ENCODE measurements at places on chromosomes 1 and 21.

GRCh38 chr1:3642919-3643675 lies 6.8 kb downstream of the WRAP73 start:
- DNase-seq: no peak

GRCh38 chr1:89697383-89697782 lies 64.5 kb downstream of the LRRC8C start:
- no peak for DNase-seq

- no peak for DNase-seq
Measured at GRCh38 chr1:73662526-73662925, 535.5 kb downstream of the LRRIQ3 start.

- DNase-seq: no peak
Measured at GRCh38 chr1:218665221-218665620, 320.1 kb downstream of the TGFB2 start.

DNA sequence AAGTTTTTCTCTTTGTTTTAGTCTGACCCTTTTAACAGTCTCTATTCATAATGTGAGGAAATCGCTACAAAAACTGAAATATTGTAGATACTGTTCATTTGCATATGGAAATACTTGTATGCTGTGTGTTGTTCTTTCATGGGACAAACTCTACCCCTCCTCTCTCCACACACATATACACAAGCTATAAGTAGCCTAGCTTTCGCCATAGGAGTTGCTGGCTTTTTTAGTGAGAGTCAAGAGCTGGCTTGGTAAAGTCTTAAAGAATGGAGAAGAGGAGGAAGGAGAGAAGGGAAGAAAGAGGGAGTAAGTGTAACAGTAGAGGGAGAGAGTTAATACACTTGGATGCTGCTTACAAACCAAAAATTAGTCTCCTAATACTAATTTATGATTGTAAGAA lies 115.6 kb downstream of the RABGAP1L start:
- DNase-seq: no peak

GRCh38 chr1:47187231-47187925 lies 2.5 kb downstream of the PDZK1IP1 start:
- no peak for DNase-seq

DNA sequence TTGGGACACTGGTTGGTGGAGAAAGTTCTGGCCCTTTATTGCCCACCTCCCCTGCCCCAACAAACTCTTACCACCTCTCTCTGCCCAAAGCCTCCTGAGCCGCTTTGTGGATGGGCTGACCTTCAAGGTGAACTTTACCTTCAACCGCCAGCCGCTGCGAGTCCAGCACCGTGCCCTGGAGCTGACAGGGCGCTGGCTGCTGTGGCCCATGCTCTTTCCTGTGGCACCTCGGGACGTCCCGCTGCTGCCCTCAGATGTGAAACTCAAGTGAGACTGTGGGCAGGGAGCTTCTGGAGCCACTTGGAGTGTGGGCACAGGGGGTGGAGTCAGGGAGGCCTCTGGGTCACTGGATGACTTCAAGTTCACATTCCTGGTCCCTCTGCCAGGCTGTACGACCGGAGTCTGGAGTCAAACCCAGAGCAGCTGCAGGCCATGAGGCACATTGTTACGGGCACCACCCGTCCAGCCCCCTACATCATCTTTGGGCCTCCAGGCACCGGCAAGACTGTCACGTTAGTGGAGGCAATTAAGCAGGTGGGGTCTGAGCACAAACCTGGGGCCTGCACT lies 12.5 kb downstream of the RHOC start:
- no peak for DNase-seq

GRCh38 chr1:205272536-205272935 lies 44.8 kb downstream of the TMCC2 start:
- no peak for DNase-seq

- no peak for DNase-seq
Measured at GRCh38 chr1:147177611-147178380, 5.5 kb upstream of the PRKAB2 start.

GRCh38 chr1:228100822-228101613 lies 2.1 kb downstream of the C1orf35 start:
- DNase-seq: no peak

GRCh38 chr1:36159614-36160387 lies 3.8 kb downstream of the MAP7D1 start:
- no peak for DNase-seq

DNA sequence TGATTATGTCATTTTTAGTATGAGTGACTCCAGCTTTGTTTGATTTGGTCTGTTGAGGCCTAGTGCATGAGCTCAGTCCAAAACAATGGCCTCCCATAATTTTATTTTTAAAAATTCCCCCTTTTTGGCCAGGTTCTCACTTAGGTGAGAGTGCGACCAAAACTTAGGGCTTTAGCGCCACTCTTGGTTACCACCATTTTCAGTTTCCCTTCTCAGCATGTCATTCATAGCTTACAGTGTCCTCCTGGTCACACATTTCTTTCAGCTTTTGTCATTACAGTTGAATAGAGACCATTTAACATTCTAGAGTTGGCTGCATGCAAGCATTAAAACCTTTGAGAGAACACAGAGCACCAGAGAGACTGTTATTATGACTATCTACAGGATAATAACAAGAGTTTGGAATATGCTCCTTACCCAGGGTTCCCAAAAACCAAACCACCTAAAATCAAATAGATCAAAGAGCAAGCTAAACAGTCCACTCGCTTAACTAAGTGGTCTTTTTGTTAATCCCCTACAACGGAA lies 85.4 kb downstream of the TLR5 start:
- no peak for DNase-seq

DNA sequence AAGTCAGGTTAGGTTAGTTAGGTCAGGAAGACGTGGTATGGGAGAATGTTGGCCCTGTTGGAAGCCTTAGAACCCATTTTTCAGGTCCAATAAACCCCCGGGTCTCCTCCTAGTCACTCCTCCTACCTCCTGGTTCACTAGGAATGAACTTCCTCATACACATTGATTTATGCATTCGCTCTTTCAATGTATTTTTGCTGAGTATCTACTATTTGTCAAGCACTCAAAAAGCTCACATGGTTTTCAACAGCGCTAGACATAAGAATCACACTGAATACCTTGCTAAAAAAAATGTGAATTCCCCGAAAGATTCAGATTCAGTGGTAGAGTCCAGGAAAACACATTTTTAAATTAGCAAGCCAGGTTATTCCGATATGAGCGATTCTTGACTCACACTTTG lies 85.8 kb upstream of the LRRN2 start:
- no peak for DNase-seq

GRCh38 chr1:55045430-55045829 lies 6.1 kb downstream of the PCSK9 start:
- no peak for DNase-seq

- DNase-seq: peak; percentile 68
Measured at GRCh38 chr1:110872745-110873720, at the start of gene CD53. CD53 (plus strand) TSS chr1:110873148; CDS start chr1:110891409, 18,261 bp downstream.

- no peak for DNase-seq
Measured at GRCh38 chr1:36644556-36644955, 161.8 kb upstream of the CSF3R start.

DNA sequence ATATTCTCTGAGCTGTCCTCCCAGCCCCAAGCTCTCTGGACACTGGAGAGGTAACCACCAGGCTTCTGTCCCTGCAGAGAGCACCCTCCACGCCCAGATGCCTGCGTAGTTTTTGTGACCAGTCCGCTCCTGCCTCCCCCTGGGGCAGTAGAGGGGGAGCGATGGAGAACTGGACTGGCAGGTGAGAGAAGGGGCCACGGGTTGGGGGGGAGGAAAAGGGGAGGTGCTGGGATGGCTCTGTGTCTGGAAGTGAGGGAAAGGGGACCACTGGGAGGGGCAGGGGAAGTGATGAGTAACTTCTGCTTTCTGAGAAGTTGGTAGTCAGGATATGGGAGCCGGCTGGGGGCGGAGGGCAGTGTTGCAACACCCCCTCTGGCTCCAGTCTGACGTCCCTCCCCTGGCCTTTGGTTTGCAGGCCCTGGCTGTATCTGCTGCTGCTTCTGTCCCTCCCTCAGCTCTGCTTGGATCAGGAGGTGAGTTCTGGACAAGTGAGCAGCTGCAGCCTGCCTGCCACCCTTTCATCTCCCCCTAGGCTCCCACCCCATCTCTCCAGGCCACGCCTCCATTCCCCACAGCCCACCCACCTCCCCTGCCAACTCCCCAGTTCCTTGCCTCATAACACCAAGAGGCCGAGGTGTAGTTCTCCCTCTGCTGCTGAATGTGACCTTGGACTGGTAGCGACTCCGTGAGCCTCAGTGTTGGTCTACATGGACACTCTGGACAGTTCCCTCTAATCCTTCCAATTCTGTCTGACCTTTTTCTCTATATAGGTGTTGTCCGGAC lies 3.1 kb downstream of the ADAMTSL4 start:
- DNase-seq: peak; percentile 31

- peak; percentile 43 for DNase-seq
Measured at GRCh38 chr1:39422614-39423013, 68.8 kb upstream of the BMP8A start.

DNA sequence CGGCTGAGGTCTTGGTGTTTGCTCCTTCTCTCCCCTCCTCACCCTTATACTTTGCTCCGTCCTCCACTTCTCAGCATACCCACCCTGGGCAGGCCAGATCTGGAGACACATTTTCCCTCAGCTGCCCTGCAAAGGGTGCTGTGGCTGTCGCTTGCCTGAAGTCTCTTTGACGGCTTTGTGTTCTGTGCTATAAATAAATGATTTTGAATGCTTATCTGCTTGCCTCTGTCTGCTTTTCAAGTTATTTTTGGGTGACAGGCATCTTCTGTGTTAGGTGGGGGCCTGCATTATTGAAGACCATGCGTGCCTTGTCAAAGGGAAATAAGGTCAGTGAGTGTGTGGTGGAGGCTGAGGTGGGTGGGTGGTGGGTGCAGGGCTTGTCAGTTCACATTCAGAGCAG lies 66.9 kb upstream of the KCND3 start:
- no peak for DNase-seq

DNA sequence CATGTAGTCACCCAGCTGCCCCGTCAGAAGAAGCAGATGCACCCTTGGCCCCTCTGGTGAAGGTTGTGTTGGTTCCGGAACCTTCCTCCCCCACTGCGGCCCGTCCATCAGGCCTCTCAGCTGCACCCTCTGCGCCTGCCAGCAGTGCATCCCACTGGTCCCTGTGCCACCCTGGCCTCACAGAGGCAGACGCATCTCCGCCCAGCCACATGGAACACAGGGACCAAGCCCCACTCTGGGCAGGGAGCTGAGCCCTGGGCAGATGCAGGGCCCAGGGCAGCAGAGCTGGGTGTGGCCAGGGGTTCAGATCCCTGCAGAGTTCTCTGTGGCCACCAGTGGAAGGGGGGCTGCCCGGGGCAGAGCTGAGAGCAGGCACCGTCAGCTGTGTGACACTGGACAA lies 50.6 kb downstream of the SLC19A1 start:
- no peak for DNase-seq

DNA sequence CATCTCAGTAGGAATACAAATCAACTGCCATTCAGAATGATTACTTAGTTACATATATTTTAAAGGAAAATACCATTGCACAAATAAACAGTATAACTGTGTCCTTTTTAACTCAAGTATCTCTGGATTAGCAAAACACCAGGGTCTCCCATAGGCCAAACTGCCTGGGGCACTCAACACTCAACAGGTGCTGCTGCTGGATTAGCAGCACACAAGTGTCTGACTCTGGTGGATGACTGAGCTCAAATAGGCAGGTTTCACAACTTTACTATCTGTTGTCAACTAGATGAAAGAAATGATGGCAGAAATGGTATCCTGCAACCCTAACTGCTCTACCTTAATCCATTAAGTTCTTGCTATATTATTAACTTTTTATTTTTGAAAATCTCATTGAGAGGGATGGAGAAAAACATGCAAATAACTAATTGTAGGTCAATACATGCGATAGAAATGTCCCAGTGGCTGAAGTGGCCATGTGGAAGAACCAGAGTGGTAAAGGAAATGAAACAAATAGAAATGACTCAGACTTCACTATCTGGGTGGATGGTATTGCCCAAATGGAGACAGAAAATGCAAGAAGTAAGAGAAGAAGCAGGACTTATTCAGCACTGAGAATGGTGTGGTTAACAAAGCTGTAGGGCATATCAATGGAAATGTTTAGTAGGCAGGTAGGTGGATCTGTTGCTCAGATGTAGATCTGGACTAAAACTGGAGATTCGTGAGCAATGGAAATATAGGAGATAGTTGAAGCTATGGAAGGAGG lies 90.8 kb upstream of the CCDC190 start:
- peak; percentile 37 for DNase-seq

- peak; percentile 72 for DNase-seq
Measured at GRCh38 chr1:161726473-161727255, 5.3 kb downstream of the FCRLB start.

DNA sequence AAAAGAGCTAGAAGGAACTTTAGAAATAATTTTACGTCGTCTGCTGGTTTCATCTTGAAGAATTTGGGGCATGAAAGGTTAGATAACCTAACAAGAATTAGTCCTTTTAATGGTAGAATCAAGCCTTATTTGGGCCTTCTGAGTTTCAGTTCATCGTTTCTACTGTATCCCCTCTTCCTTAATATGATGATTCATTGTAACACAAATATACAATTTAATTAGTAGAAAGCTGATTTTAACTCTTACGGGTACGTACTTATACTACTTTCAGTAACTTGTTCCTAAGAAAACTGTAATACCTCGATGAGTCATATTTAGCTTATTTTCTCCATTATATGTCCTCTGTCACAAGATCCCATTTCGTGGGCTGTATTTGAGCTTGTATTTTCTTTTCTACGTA lies 264.7 kb downstream of the RYR2 start:
- DNase-seq: peak; percentile 2

- no peak for DNase-seq
Measured at GRCh38 chr1:208101661-208102431, 142.3 kb downstream of the PLXNA2 start.

DNA sequence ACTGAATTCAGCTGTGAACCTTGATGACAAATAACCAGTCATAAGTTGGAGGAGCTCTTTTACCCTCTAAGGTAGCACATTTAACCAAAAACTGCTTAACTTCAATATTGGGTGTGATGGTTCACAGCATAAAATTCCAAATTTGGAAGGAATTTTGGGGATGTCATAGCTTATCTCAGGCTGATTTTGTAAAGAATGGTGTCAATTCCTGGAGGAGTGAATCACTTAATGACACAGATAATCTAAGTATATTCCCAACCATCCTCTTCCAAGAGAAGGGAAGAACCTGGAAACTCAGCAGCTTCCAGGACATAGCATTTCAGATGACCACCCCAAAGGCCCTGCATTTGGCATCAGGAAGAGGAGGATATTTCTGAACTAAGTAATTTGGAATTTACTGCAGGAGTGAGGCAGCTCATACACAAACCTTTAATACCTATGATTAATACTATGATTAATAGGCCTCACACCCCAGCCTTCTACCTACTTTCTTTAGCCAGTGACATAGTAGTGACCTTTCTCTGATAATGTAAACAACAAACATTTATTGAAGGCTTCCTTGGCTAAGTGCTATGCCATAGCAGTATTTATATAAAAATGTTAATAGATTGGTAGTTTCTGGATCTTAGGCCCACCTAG lies 14.5 kb downstream of the GLUL start:
- no peak for DNase-seq

GRCh38 chr21:34730756-34731445 lies 62.1 kb downstream of the CLIC6 start:
- DNase-seq: no peak
